CD4-positive, alpha-beta memory T cell (primary cell): ENCODE measurements at places on chromosomes 2 and 18.

- DNase-seq = no peak
Observed at GRCh38 chr2:100627330-100628300, 64.8 kb downstream of the PDCL3 start.

GRCh38 chr18:58779529-58779928, 85.1 kb upstream of the ZNF532 start:
- no peak for DNase-seq

DNA sequence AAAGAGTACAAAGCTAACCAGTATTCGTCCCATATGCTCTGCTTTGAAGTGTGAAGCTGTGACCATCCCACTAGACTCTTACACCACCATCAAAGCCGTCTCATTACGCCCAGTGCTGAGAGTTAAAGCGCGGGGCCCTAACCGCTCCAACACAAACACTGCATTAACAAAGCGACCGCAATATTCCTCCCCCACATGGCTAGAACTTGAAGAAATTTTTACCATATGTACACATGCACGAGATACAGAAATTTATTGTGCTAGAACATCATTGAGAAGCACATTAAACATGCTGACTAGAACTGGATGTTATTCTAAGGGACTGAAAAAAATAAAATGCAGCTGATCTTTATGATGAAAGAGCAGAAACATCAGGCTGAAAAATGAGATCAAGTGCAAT, 20.5 kb downstream of the FTCDNL1 start:
- no peak for DNase-seq

DNA sequence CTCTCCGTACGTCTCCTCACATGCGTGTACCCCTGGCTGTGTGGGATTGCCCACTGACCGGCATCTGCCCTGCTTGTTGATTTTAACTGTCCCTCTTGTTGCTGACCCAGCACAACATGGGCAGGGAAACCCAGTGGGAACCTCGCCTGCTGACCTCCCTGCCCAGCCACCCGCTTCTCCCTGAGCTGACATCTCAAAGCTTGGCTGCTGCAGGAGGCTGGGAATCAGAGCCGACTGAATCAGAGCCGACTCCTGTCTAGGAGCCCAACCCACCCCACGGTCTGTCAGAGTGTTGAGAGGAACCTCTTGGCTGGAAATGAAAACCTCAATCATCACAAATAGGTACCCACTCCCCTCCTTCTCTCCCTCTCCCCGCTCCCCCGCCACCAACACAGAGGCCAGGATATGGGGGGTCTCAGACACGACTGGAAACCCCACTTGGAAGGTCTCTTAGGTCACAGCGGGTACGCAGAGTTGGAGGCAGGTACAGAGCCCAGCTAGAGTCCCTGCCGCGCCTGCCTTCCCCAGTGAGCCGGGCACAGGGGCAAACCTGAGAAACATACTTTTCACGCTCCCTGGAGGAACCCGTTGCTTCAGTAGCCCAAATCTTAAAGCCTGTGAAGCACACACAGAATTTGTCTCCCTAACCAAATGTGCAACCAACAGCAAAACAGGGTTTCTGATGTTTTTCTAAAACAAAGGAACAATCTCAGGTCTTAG, 784 bp downstream of the EDAR start:
- no peak for DNase-seq

DNA sequence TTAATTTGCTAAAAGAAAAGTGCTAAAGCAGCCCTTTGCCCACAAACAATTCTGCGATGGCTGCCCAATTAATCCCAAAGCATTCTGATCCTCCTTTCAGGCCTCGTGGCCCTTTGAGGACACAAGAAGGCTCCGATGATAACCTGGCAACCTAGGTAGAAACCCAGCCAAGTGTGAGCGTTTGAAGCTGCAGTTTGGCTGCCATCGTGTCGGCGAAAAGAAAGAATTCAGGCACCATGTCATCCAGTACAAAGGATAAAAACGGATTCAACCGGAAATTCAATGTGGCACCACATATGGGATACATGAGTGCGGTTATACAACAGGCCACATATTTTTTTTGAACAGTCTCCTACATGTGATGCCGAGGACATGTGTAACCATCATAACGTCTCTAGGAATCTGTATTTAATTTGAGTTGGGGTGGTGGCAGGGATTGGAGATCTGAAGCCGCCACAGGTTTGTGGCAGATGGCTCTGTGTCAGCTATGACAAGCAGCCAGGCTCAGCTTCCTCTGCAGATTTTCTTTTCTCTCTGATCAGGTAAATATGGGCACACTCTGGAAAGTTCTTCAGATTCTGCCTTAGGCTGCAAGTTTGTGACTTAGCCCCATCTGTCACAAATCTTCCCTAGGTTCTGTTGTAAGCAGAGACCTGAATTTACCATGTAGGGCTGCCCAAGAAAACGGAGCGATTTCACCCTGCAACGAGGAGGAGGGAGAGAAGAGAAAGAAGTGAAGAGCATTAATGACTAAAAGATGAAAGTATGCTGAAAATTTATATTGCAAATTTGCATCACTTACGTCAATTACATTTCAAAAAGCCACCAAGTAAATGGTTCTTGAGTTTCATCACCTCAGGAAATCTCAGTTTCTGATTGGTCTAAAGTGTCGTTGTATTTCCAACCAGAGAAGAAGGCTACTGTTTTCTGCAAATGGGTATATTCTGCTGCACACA, 573.2 kb downstream of the ZEB2 start:
- DNase-seq = no peak

GRCh38 chr2:8643996-8644356, 37.9 kb upstream of the ID2 start:
- no peak for DNase-seq

- DNase-seq = no peak
Observed at GRCh38 chr2:98935777-98936352, at the start of gene CRACDL. Gene CRACDL, minus strand, starts transcription at chr2:98936225. Its CDS starts 89,425 bp downstream, at chr2:98846800.

DNA sequence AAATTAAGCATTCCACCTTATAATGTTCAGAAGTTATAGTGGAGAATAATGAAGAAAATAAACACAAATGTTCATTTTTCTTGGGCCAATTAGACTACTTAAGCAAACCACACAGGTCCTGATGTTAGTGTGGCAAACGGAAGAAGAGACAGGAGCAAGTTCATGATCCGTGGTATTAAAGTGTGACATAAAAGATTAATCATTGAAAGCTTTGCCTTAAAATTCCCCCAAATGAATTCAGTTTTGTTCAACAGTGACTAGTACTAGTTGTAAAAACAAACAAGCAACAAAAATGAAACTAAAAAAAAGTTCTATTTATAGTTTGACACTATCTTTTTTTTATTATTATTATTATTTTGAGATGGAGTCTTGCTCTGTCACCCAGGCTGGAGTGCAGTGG, 73.7 kb downstream of the RFTN2 start:
- DNase-seq = no peak

DNA sequence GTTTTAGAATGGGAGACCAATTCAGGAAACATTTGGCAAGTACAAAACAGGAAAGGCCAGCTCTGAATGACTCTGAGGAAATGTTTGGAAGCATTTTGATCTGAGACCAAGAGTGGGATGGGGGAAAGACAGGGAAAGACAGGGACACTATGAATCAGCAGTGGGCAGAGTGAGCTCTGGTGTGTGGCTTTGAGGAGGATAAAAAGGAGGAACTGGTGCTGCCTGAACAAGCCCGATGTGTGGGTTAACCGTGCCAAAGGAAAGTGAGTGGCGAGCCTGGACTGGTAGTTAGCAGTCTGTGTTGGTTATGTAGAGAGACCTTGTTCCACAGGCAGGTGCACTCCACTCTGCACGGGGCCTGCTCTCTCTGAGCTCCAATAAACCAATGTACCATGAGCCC, 5.3 kb downstream of the MFSD6 start:
- DNase-seq = no peak

DNA sequence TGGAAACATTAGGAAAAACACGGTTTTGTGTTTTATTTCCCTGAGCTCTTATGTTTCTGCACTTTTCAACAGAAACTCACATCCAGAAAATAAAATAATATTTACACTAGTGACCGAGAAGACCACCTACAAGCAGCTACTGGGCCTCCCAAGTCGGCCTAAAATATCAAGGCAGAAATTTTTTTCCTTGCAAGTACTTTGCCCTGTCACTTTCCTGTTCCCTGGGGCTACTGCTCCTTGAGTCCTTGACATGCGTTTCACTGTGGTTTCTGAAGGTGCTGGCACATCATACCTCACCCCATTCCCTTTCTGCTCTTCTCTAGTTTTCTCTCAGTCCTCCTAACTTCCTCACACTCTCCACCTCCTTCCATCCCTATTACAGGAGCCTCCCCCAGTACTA, 279.1 kb downstream of the AGPS start:
- no peak for DNase-seq

- no peak for DNase-seq
Observed at GRCh38 chr2:134284119-134284670, 30.3 kb downstream of the MGAT5 start.

GRCh38 chr2:176821350-176821749, 391.2 kb upstream of the HNRNPA3 start:
- DNase-seq = no peak
